Astrocyte (in vitro differentiated cells and primary cell): ENCODE measurements at places on chromosomes 1 and 21.
A peak's percentile ranks its signal among the peaks of the same experiment; 100 is the strongest.

- DNase-seq, result no peak
These were observed 24.2 kb upstream of the ITPKB start for GRCh38 chr1:226762988-226763904.

DNA sequence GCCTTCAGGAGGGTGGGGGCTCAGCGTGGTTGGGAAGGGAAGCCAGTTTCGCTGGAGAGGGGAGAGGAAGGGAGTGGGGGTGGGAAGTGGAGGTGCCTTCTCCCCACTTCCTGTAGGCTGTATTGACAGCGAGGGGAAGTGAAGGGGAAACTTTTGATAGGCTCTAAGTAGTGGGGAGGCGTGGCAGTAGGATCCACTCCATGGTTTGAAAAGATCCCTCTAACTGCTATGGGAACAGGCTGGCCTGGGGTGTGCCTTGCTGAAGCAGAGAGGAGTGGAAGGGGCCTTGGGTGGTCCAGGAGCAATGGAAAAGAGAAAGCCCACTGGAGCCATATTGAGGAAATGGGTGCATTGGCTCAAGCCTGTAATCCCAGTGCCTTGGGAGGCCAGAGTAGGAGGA lies 20.2 kb downstream of the C1orf115 start:
- DNase-seq, result no peak

DNA sequence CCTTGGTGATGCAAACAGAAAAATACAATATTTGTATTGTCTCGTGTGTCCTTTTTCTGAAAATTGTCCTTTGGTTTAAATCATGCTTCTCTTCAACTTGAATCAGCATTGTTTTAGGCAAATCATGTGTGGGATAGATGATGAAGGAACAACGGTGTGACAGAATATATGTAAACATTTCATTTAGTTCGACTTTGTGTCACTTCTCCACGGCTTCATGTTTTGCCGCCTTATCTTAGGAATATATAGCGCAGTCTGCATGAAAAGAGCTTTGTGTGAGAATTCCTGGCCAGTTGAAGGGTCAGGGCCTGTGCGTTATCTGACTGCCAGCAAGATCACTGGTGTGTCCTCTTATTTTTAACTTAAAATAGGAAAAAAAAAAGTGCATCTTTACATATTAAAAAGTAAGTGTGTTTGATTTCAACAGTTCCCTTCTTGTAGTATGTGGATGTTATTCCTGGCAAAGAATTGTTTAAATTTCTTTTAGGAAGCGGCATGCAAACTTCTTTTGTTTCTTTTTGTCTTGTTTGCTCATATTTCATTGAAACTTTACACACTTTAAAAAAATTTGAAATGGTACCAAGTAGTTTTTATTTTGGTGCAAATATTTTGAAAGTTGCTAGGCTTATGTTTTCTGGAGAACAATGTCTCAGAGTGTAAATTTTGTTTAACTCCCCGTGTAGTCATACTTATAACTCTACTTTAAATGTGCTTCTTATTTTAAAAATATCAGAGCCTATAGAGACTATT lies 465.2 kb downstream of the USP25 start:
- peak; percentile 45 for DNase-seq

- no peak for DNase-seq
These were observed 31.7 kb downstream of the MAN1A2 start for GRCh38 chr1:117398957-117399356.

GRCh38 chr1:99682291-99682751 lies 36.4 kb downstream of the PALMD start:
- peak; percentile 79 for DNase-seq

- DNase-seq, result no peak
These were observed 30.1 kb upstream of the TRIM62 start for GRCh38 chr1:33211972-33212371.

DNA sequence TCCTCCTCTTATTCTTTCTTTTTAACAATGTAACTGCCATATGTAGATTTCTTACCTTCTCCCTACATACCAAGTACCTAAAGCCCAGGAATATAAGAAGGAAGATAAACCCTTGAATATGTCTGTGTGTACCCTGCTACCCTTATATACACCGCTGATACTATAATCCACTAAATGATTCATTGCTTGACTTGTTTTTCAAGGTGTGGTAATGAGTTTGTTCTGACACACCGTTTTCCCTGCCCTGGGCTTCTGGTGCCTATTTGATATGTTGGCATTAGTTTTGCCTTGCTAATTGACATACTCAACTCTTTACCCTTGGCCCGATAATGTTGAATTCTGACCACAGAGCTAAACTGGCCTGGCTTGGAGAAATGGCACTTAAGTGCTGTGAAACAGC lies 64.3 kb downstream of the IL23R start:
- DNase-seq, result no peak

GRCh38 chr1:224785040-224785328 lies 144.5 kb upstream of the DNAH14 start:
- DNase-seq, result peak; percentile 56

DNA sequence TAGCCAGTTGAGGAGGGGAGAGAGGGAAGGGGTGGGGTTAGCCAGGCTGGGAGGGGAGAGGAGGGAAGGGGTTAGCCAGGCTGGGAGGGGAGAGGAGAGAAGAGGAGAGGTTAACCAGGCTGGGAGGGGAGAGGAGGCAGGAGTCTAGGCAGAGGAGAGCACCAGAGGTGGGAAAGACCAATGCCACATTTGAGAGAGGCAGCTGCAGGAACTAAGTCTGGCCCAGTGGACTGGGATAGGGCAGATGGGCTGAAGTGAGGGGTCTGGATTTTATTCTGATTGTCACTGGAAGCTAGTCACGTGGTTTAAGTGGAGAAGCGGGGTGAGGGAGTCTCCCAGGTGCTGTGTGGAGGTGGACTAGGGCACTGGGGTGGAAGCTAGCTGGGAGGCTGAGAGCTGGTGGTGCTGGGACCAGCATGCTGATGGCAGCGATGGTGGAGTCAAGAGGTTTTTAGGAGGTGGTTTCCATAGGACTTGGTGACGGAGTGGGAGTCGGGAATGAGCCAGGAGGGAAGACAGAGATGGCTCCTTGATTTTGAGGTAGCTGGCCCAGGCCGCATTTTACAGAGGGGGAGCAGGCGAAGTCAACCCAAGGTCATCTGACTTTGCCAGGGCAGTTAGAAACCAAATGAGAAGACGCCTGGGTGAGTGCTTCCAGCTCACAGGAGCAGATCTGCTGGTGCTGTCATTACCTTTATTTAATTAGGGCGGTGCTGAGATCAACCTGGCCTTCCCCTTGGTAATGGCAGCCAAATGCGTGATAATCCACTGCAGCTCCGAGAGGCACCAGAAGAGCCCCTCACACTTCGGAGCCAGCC lies 42.8 kb downstream of the DISP3 start:
- DNase-seq, result no peak

- no peak for DNase-seq
These were observed 26.0 kb upstream of the PLEKHG5 start for GRCh38 chr1:6517435-6517851.

- DNase-seq, result no peak
These were observed 124.4 kb downstream of the PTPRU start for GRCh38 chr1:29360768-29361167.

DNA sequence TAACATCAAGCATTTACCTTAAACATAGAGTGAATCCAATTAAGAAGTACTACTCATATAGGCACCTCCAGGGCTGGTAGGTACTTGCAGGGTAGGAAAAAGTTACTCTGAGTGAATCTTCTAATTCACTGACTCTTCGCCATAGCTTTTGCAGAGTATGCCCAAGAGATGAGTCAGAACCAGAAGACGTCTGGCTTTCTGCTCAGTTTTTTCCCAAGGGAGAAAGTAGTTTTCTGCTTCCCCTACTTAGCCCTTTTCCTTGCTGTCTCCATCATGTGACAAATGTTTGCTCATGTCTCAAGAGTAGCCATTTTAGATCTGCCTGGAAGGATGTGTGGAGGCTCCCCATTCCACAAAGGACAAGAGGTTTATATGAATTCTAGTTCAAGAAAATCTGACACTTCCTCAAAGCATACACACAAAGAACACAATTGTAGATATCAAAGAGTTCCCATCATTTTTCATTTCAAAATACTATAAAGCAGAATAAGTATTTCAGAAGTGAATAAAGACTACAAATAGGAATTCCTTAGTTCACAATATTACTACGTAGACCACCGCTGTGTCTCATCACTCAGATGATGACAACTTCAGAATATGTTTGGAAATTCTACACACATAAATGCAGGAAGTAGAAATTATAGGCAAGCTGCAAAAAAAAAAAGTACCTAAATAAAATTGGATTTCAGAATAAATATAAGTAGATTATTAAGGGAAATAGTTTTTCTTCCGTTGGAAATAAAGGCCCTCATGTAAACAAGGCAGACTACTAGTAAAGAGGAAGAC lies 98.5 kb downstream of the ASH1L start:
- DNase-seq, result peak; percentile 83

GRCh38 chr1:43541721-43542401 lies 11.2 kb downstream of the PTPRF start:
- no peak for DNase-seq

DNA sequence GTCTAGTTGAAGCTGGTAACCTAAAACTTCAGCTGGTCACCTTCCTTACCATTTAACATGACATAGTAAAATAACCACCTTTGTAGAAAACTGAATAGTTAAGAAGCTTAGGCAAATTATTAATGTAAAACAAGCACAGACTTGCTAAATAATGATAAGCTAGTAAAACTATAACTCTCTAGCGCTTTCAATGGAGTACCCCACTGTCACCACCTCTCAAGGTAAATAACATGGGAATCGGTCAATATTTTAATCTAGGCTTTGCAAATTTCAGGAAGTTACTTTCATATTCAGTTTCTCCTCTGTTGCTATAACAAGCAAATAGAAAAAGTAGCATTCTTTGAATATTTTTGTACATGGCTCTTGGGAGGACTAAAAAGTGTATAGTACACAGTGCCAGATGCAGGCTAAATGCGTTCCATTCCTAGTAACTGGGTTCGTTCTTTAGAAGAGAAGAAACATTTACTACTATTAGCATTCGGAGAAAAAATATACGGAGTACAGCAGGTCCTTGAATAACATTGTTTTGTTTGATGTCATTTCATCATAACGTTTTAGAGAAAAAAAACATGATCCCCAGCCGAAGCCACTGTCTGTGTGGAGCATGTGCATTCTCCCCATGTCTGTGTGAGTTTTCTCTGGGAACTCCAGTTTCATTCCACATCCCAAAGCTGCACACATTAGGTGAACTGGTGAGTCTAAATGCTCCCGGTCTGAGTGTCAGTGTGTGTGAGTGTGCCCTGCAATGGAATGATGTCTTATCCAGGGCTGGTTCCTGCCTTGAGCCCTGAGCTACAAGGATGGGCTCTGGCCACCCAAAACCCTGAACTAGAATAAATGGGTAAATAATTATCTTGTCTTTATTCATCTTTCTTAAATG lies 52.5 kb downstream of the EPRS1 start:
- DNase-seq, result no peak

DNA sequence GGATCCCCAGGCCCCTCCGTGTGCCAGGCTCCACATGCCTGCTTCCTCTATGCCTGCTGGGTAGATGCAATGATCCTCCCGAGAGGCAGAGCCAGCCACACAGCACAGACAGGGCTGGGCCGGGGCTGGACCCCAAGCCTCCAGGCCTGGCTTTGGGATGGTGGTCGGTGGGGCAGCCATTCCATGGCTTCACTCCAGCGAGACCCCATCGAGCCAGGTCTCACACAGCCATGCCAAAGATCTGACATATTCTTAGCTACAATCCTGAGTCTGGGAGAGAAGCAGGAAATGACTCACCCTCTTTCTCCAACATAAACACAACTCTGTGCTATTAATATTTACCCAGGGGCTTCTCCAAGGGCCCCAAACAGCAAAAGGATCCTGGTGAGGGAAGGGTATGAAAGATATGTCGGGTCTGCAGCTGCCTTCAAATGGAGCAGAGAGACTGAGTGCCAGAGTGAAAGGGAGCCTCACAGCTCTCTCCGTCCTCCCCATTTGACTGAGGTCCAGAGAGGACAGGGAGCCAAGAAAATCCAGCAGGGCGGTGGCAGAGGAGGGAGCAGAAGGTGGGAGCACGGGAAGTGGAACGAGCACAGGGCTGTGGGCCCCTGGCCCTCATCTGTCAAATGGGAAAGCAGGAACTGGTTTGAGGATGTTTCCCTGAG lies 639.5 kb downstream of the MATN1 start:
- peak; percentile 86 for DNase-seq

DNA sequence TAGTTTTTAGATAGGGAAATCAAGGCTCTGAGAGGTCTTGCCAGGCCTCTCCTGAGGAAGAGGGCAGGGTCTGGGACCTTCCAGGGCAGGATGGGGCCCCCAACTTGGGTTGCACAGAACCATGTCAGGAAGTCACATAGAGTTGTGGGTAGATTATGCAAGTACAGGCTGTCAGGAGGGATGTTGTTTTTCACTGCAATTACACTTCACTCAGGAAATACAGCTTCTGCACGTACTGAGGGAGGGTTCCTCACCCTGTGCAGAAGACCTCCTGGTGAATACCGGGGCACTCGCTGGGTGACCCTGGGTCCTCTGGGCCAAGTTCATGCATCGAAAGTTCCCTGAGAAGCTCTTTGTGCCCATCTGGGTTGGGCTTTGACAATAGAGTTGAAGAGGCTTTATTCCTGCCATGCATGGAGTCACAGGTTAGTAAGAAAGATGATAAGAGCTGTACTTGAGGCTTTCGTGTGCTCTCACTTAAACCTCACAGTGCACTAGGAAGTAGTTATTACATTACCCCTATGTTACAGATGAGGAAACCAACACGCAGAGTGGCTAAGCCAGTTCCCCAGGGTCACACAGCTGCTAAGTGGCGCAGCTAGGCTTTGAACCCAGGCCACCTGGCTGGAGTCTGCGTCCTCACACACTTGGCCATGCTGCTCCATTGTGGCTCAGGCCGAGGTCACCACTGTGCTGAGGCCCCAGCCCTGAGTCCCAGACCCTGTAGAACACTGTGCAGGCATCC lies 16.2 kb upstream of the TNFRSF1B start:
- DNase-seq, result no peak

- no peak for DNase-seq
These were observed 107.5 kb upstream of the CLDN14 start for GRCh38 chr21:36587388-36587787.

DNA sequence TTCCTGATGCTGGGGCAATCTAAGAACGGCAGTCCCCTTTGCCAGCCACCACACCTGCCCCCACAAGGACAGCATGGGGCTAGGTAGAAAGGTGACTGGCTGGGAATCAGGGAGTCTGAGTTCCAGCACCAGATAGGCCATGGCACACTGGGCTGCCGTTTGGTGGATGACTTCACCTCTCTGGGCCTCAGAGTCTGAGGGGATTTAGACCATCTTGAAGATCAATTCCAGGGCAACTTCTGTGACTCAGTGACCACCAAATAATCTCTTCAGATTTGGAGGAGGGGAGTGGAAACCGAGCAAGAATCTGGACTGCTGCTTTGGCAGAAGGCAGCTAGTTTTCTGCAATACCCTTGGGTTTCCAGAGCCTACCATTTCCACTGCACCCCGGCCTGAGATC lies 92.1 kb upstream of the EDN2 start:
- peak; percentile 62 for DNase-seq

GRCh38 chr1:150168960-150169601 lies 19.4 kb downstream of the PLEKHO1 start:
- DNase-seq, result no peak

- DNase-seq, result peak; percentile 99
These were observed 162.6 kb upstream of the IRF2BP2 start for GRCh38 chr1:234772345-234773147.

DNA sequence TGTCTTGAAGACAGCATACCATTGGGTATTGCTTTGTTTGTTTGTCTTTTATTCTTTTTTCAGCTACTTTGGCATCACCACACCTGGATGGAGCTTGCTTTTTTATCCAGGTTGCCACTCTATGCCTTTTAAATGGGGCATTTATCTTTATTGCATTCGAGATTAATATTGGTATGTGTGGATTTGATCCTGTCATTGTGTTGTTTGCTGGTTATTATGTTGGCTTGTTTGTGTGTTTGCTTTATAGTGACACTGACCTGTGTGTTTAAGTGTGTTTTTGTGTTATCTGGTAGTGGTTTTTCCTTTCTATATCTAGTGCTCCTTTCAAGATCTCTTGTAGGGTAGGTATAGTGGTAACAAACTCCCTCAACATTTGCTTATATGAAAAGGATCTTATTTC lies 24.9 kb upstream of the KCNH1 start:
- DNase-seq, result no peak
